ENCODE measurements at places on chromosomes 12 and 14.
A peak's percentile ranks its signal among the peaks of the same experiment; 100 is the strongest.

- H3K36me3 ChIP-seq = no peaks in the 10 kb centered on the region
- H3K27ac ChIP-seq = no peak overlapping the region
Measured at GRCh38 chr12:79592865-79593264, 97.9 kb downstream of the PAWR start.

- H3K4me1 ChIP-seq = peaks cover 6% of the 10 kb centered on the region
- DNase-seq = no peak
- H3K27ac ChIP-seq = no peak overlapping the region
- peak overlapping the region; percentile 11 for H3K4me3 ChIP-seq
- no peaks in the 10 kb centered on the region for H3K36me3 ChIP-seq
Measured at GRCh38 chr12:4910502-4911315, 1.0 kb downstream of the KCNA1 start.

- H3K4me3 ChIP-seq = no peak overlapping the region
- H3K4me1 ChIP-seq = peaks cover 20% of the 10 kb centered on the region
- H3K27me3 ChIP-seq = no peaks in the 10 kb centered on the region
- no peak overlapping the region for H3K27ac ChIP-seq
- DNase-seq = no peak
Measured at GRCh38 chr14:74840603-74841030, 35.3 kb downstream of the PROX2 start.

GRCh38 chr12:132413931-132414588 is 75.9 kb upstream of the FBRSL1 start:
- H3K4me1 ChIP-seq = no peaks in the 10 kb centered on the region
- peaks cover 18% of the 10 kb centered on the region for H3K27me3 ChIP-seq
- no peak overlapping the region for H3K4me3 ChIP-seq
- H3K27ac ChIP-seq = no peak overlapping the region
- DNase-seq = no peak
- H3K36me3 ChIP-seq = no peaks in the 10 kb centered on the region

- no peaks in the 10 kb centered on the region for H3K27me3 ChIP-seq
- DNase-seq = no peak
- H3K36me3 ChIP-seq = no peaks in the 10 kb centered on the region
- H3K4me3 ChIP-seq = no peak overlapping the region
Measured at GRCh38 chr12:99257672-99258071, 389.9 kb upstream of the GARIN6 start.

DNA sequence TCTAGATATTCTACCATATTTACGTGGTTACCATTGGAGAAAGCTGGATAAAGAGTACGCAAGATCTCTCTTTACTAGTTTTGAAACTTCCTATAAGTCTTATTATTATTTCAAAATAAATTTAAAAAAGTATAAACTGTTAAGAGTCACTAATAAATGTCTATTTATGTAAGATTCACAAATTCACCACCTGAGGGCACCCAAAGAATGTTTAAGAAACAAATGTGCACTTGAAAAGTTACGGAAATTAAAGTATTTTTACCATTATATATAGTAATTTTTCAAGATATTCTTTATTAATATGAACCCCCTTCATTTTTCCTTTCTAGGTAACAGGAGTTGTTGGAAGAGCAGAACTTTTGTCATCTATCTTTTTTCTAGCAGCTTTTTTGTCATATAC is 11.9 kb downstream of the TMTC3 start:
- DNase-seq = no peak
- H3K27ac ChIP-seq = no peak overlapping the region
- H3K36me3 ChIP-seq = no peaks in the 10 kb centered on the region
- H3K27me3 ChIP-seq = no peaks in the 10 kb centered on the region

GRCh38 chr12:58171914-58172313 is 230.5 kb downstream of the ATP23 start:
- no peak overlapping the region for H3K4me3 ChIP-seq
- DNase-seq = peak; percentile 68
- H3K27ac ChIP-seq = no peak overlapping the region

DNA sequence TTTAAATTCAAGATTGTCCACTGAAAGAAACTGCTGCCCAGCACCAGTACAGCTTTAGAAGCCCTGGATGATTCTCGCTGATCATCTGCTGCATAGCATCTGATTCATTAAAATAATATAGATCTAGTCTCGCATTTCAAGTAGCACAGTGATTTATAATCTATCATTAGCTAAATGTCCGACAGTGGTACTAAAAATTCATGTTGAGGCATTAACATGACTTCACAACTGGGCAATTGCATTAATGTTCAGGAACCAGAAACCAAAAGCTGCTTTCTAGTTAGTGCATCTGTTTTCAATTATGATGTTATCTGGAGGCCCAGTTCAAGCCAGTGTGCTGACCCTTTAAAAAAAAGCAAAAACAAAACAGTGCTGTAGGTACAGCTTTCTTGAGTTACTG is 1987.2 kb upstream of the SEL1L start:
- no peaks in the 10 kb centered on the region for H3K36me3 ChIP-seq
- H3K27me3 ChIP-seq = no peaks in the 10 kb centered on the region
- H3K4me1 ChIP-seq = no peaks in the 10 kb centered on the region
- H3K4me3 ChIP-seq = no peak overlapping the region
- H3K27ac ChIP-seq = no peak overlapping the region

- no peaks in the 10 kb centered on the region for H3K27me3 ChIP-seq
- H3K27ac ChIP-seq = no peak overlapping the region
- no peak for DNase-seq
- no peaks in the 10 kb centered on the region for H3K4me1 ChIP-seq
- H3K4me3 ChIP-seq = no peak overlapping the region
- H3K36me3 ChIP-seq = no peaks in the 10 kb centered on the region
Measured at GRCh38 chr12:42539696-42540095, 49.9 kb downstream of the PRICKLE1 start.

GRCh38 chr14:65304963-65305362 is 107.6 kb upstream of the FUT8 start:
- H3K27ac ChIP-seq = no peak overlapping the region
- H3K27me3 ChIP-seq = no peaks in the 10 kb centered on the region
- no peak overlapping the region for H3K4me3 ChIP-seq
- no peaks in the 10 kb centered on the region for H3K4me1 ChIP-seq
- DNase-seq = no peak

GRCh38 chr12:94849411-94849976 is 154.0 kb downstream of the NDUFA12 start:
- no peak overlapping the region for H3K4me3 ChIP-seq
- no peaks in the 10 kb centered on the region for H3K4me1 ChIP-seq
- no peaks in the 10 kb centered on the region for H3K36me3 ChIP-seq
- DNase-seq = no peak
- no peak overlapping the region for H3K27ac ChIP-seq

DNA sequence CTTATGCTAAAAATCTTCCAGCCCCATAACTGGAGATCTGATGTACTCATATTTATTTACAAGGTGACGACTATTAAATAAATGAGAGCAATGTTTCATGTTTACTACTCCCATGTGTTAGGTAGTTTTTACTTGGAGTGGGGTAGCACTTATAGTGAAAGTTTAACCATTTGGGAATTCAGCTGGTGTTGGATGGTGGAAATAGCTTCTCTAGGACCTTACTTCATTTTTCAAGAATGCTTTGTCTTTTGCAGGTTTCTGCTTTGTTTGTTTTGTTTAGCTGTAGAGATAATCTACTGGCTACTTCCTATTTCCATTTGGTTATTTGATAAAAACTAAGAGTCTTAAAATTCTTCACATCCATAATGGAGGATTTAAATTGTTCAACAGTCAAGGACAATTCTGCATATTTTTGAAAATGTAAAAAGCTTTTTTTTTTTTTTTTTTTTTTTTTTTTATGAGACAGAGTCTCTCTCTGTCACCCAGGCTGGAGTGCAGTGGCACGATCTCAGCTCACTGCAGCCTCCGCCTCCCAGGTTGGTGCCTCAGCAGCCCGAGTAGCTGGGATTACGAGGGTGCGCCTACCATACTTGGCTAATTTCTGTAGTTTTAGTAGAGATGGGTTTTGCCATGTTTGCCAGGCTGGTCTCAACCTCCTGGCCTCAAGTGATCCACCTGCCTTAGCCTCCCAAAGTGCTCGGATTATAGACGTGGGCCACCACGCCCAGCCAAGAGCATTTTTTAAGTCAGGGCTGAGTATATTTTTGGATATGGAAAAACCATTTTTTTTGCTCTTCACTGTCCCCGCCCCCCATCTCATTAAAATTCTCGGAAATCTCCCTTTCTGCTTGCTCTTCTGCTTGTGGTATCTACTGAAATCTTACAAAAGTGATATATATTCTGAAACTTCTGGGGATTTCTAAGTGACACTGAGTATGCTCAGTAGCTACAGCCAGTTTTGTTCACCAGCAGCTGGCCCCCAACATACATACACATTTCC is 1.4 kb upstream of the ABCD2 start:
- no peak overlapping the region for H3K4me3 ChIP-seq
- H3K27me3 ChIP-seq = no peaks in the 10 kb centered on the region
- peak overlapping the region; percentile 80 for H3K27ac ChIP-seq
- no peaks in the 10 kb centered on the region for H3K4me1 ChIP-seq
- no peak for DNase-seq

- H3K27me3 ChIP-seq = no peaks in the 10 kb centered on the region
- no peaks in the 10 kb centered on the region for H3K36me3 ChIP-seq
- peak overlapping the region; percentile 73 for H3K27ac ChIP-seq
- DNase-seq = peak; percentile 74
Measured at GRCh38 chr12:45234139-45234865, 18.4 kb downstream of the ANO6 start.

GRCh38 chr14:77786148-77786547 is 13.8 kb upstream of the ADCK1 start:
- no peaks in the 10 kb centered on the region for H3K36me3 ChIP-seq
- H3K27me3 ChIP-seq = no peaks in the 10 kb centered on the region
- H3K4me1 ChIP-seq = no peaks in the 10 kb centered on the region
- DNase-seq = no peak
- no peak overlapping the region for H3K4me3 ChIP-seq

DNA sequence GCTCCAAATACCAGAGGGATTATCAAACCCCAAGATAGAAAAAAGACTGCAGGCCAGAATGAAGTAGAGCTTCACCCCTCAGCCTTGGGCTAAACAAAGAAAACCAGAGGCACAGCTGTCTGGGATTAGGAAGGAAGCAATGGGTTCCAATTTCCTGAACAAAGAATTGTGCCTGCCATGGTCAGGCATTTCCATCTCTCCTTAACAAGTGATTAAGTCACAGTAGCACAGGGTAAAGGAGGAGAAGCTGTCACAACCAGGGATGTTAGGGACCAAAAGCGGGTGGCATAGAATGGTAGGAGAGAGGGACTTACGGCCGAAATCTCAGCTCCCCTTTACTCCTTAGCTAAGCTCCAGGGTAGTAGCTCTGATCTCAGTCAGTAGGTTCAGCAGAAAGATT is 33.9 kb downstream of the SPTLC2 start:
- no peak overlapping the region for H3K27ac ChIP-seq
- no peaks in the 10 kb centered on the region for H3K36me3 ChIP-seq
- peaks cover 67% of the 10 kb centered on the region for H3K4me1 ChIP-seq
- no peak overlapping the region for H3K4me3 ChIP-seq
- no peak for DNase-seq

GRCh38 chr14:72516936-72517700 is 376.8 kb downstream of the DPF3 start:
- H3K27me3 ChIP-seq = no peaks in the 10 kb centered on the region
- no peaks in the 10 kb centered on the region for H3K36me3 ChIP-seq
- peak; percentile 72 for DNase-seq
- H3K4me1 ChIP-seq = no peaks in the 10 kb centered on the region

GRCh38 chr12:29102741-29103140 is 46.3 kb upstream of the FAR2 start:
- H3K4me1 ChIP-seq = no peaks in the 10 kb centered on the region
- H3K4me3 ChIP-seq = no peak overlapping the region
- no peaks in the 10 kb centered on the region for H3K27me3 ChIP-seq
- no peak for DNase-seq

DNA sequence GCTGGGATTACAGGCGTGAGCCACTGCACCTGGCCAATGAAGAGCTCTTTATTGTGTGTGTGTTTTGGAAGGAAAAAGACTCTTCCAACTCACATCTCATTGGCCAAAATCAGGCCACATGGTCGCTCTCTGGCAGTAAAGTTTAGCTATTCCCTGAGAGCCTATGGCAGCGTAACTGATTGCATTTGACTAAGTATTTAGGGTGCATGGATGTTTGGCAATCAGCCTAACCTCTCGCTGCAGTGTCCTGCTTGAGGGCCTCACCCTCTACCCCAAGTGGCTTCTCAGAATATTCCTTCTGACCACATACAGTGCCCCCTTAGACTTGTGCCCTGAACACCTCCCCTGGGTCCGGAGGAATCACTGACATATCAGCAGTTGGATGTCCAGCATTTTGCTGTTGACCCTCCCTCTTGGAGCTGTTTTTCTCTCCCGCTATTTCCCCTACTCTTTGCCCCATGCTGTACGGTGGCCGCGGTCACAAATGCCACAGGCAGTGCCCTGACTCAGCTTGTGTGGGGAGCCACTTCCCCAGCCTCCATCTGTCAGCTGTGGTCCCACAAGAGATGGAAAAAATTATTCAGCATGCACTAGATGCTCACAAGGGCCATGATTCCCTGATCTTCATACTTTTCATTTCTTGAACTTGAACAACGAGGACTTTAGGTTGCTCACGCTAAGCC is 9.5 kb downstream of the PHETA1 start:
- H3K27ac ChIP-seq = no peak overlapping the region
- peak; percentile 64 for DNase-seq
- H3K27me3 ChIP-seq = no peaks in the 10 kb centered on the region
- H3K4me3 ChIP-seq = no peak overlapping the region

DNA sequence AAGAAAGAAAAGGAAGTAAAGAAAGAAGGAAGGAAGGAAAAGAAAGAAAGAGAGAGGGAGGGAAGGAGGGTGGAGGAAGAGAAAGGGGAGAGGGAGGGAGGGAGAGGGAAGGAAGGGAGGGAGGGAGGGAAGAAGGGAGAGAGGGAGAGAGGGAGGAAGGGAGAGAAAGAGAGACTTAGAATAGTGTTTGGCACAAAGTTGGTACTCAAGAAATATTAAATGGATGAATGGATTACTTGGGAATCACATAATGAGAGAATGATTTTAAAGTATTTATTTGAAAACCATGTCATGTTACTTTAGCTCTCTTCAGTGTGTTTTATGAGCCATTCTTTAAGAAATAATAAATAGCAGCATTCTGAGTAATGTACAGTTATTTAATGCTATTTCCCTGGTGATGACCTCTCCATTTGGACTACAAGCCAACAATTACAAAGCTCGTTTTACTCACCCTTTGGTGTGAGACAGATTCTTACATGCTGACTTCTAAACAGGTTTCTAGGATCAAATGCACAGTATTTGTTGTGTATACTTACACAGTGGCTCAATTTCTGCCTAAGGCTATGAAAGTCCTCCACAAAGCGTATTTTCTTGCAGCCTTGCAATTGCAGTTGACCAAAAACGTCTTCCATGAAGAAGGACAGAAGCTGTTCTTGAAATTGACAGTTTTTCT is 861 bp downstream of the IL26 start:
- no peaks in the 10 kb centered on the region for H3K4me1 ChIP-seq
- peaks cover 9% of the 10 kb centered on the region for H3K27me3 ChIP-seq
- no peak overlapping the region for H3K4me3 ChIP-seq
- no peak for DNase-seq
- no peak overlapping the region for H3K27ac ChIP-seq
- no peaks in the 10 kb centered on the region for H3K36me3 ChIP-seq

DNA sequence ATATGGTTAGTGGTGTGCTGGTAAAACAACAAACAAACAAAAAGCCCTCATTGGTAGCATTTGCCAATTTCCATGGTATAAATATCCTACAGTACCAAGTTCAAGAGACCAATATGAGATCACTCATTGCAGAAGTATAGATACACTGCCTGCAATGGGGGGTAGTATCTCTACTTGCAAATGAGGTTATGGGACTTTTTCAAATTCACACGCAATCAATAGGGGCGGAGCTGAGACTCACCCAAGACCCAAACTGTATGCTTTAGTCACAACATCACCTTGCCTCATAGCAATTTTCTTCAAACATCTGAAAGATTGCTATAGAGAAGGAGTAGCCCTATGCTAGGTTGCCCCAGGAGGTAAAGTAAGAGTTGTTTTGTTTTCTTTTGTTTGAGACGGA is 93.7 kb downstream of the VCPKMT start:
- no peak for DNase-seq
- H3K4me3 ChIP-seq = no peak overlapping the region
- peaks cover 20% of the 10 kb centered on the region for H3K4me1 ChIP-seq
- no peaks in the 10 kb centered on the region for H3K36me3 ChIP-seq
- no peak overlapping the region for H3K27ac ChIP-seq
